Foreskin melanocyte (primary cell): ENCODE measurements at places on chromosomes 2 and 18.

DNA sequence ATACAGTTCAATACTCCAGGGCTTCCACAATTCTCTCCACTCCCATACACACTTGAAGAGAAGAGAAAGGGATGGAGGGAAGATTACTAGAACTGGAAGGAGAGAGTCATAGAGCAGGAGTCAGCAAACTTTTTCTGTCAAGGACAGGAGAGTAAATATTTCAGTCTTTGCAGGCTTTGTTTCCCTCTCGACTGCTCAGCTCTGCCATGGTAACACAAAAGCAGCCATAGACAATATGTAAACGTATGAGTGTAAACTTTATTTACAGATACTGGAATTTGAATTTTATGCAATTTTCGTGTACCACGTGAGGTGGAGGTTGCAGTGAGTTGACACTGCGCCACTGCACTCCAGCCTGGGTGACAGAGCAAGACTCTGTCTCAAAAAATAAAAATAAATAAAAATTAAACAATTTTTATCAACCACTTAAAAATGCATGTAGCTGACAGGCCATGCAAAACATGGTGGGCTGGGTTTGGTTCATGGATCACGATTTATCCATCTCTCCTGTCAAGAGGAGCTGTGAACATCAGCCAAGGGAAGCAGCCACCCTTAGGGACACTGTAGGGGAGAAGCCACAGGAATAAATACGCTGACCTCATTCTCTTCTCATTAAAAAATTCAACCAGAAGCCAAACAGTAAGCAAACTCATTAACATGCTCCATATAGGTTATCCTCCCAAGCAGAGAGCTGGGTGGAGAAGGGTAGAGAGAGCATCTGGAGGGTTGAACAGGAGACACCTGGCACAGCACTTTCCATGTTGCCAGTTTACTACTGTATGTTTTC, 266.4 kb upstream of the FN1 start:
- no peak for DNase-seq

DNA sequence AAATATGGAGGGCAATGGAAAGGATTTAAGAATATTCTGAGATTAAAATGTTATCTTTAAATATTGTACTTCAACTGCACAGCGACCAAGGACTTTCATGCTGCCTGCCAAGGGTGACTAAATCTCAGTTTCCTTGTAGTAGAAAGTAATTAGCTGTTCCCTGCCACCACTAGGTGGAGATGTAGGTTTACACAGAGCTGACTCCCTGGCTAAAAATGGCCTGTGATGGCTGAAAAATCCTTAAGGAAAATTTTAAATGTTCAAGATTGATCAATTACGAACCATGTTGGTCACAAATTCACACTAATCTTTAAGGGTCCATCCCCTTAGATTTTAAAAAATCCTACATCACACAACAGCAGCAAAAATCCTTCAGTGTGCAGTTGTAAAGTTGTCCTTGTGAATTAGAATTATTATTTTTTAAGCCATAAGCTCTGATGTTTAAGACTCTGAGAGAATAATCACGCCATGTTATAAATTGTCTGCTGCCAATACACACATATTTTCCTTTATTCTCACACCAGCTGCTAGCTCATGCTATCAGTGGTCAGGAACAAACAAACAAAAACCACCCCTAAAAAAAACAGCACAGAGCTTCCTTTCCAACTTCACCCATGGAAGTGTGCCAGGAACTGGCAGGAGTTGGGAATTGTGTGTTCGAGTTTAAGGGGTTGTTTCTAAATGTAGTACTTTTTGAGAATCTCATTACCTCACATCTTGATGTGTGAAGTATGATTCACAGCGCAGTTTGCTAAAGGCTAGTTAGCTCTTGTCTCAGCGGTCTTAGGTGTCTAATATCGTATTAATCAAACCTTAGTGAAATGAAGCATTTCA, 399.8 kb downstream of the TMEM182 start:
- peak; percentile 32 for DNase-seq

- DNase-seq = no peak
Observed at GRCh38 chr2:187819624-187820023, 265.4 kb upstream of the TFPI start.

DNA sequence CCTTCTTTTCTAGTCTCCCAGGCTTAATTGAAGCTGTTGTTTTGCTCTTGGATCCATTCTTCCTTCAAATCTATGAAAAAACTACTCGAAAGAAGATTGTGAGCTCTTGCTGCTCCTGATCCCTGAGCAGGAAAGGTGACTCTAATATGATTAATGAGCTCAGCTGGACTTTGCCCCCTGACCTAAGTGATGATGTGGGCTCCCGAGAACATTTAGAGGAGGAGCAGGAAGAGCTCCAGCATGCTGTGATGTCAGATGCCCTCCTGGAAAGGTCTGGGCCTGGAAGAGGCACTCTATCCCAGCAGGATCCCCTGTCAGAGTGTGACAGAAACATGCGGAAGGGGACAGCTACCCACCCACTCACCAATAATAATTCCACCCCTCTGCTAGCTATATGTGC, 117.9 kb upstream of the PELI1 start:
- DNase-seq = no peak

- no peak for DNase-seq
Observed at GRCh38 chr2:151526572-151527090, 116.9 kb downstream of the RIF1 start.

DNA sequence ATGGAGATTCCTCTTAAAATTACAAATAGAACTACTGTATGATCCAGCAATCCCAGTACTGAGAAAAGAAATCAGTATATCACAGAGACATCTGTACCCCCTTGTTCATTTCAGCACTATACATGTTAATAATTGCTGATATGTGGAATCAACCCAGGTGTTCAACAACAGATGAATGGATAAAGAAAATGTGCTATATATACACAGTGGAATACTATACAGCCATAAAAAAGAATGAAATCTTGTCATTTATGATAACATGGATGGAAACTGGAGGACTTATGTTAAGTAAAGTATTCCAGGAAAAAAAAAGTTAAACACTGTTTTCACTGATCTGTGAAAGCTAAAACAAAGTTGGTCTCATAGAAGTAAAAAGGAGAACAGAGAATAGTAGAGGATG, 124.7 kb downstream of the TAF4B start:
- DNase-seq = no peak

DNA sequence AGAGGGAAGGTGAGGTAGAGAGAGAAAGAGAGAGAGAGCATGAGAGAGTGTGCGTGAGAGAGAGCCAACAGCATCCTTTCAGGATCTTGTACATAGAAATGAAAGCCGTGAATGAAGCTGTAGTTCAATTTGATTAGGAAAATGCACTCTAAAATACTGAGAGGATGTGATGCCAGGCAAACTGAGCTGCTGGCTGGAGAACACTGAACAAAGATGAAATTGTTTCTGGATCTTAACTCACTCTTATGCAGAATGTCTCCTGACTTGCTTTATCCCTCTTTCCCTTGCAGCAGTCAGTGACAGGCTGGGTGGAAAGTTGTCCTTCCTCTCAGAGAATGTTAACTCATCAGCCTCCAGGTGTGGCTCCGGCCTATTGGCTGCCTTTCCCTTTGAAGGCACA, 10.7 kb downstream of the LYPD1 start:
- DNase-seq = peak; percentile 76

DNA sequence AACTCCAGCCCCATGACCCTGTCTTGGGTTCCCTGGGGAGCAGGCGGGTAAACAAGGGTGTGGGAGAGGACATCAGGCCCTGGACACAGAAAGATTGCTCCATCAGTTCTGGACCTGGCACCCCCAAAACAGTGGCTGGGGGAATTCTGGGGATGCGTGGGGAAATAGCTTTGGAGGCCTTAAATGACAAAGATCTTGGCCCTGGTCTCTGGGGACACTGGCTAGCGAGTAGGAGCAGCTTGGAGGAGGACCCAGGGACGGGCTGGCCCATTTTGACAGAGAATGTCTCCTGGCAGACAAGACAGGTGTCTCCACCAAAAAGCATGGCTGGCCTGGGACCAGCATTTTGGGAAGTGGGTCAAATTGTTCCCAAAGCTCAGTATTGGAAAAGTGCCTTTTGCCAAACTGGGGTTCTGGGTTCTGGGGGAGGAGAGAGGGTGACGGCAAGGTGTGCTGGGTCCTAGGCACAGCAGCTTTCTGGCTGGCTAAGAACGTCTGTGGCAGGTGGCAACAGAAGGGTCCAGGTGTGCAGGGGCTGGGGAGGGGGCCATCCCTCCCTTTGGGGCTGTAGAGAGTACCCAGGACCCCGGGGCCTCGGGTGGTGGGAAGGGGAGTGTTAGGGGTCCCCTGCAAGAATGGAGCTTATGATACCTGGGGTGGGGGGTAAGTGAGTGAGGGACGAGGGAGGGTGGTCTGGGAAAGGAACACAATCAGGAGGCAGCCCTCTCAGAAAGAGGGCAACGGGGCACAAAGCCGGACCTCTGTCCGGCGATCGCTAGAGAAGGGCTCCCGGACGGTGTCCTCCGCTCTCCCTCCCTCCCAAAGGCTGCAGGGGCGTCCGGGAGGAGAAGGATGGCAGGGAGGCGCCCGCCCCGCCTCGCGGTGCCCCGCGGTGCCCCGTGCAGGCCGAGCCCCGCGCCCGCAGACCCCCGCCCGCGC, 556 bp downstream of the CYRIA start:
- no peak for DNase-seq

DNA sequence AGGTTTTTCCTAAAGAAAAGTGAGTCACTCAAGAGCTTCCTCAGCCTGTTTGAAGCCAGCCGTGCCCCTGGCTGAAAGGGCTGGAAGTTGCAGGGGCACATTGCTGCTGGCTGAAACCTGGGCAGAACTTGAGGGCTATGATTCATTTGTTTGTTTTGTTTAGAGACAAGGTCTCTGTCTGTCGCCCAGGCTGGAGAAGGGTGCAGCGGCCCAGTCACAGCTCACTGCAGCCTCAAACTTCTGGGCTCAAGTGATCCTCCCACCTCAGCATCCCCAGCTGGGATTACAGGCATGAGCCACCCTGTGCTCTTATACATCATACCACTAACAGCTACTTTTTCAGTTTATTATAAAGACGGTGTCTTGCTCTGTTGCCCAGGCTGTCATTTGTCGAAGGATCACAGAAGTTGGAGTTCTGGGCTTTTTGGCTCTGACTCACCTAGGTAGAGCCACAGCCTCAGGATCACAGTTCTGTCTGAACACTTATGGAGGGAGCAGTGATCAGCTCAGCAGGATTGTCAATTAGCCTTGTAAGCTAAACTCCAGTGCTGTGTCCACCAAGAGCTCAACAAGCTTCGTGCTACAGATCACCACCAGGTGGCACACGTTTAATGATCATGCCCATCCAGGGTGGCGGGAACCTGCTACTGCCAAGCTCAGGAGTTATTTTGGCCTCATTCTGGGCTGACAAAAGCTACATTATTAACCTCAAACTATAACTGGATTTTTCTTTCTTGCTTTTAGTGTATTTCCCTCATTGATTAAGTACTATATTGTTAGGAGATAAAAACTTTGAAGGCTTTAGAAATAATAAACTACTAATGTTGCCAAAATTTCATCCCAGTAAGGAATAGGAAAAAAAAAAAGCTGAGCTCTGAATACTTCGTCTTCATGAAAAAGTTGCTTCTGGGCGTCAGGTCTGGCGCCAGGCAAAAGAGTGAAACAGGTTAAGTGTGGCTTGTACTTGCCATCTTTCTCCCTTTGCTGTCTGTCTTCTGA, 57.9 kb downstream of the ARHGEF33 start:
- DNase-seq = peak; percentile 76

- DNase-seq = no peak
Observed at GRCh38 chr18:77098029-77098428, 34.6 kb downstream of the MBP start.

DNA sequence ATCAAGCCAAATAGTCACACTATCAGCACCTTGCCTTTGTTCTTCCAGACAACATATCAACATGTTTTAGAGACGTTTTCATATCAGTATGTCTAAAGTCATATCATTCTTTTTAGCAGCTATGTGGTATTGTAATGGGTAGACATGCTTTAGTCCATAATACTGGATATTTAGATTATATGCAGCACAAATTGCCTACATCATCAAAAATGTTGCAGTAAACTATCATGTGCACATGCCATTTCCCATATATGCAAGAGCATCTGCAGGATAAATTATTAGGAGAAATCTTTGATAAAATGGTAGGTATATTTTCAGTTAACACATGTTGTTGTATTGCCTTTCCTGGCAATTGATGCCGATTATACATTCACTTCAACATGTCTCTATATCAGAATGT, 636.5 kb downstream of the XIRP2 start:
- DNase-seq = no peak

DNA sequence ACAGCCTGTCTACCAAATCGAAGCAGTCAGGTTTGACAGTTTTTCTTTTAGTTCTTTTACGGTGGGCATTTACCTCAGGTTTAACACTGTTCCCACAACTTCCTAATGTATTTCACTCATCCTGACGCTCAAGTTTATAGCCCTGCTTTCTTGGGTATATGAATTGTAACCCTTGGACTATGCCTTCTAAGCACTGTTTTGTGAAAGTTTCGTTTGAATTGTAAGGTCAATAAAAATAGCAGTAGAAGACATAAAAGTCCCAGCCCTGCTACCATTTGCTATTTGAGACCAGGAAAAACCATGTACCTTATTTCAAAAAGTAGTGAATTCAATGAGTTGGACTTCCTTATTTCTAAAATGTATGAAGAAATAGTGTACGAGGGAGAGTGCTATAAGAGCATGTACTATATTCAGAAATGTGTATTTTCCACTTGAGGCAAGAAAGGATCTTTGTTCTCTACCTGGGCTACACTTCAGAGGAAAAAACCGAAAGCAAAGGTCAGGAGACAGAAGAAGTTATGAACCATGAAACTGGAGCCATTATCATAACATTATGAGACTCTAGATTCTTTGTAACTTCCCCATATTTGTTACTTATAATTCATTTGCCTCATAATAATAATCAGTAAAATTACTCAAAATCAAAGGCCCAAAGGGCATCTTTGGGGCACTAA, 1.9 kb upstream of the ZC3H15 start:
- DNase-seq = no peak

- DNase-seq = no peak
Observed at GRCh38 chr18:73756256-73757091, 391.2 kb downstream of the FBXO15 start.

DNA sequence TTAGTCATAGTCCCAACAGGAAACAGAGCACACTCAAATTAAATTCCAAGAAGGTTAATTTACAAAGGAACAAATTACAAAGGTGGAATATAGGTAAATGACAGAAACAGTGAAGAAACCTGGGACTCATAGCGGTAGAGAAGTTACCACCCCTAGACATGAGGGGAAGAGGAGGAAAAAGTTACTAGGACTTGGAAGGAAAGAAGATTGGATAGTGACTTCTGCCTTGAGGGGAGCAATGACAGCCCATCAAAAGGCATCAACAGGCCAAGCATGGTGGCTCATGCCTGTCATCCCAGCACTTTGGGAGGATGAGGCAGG, 2.4 kb upstream of the PDE11A start:
- no peak for DNase-seq

- no peak for DNase-seq
Observed at GRCh38 chr2:220001751-220002150, 374.3 kb downstream of the SLC4A3 start.

DNA sequence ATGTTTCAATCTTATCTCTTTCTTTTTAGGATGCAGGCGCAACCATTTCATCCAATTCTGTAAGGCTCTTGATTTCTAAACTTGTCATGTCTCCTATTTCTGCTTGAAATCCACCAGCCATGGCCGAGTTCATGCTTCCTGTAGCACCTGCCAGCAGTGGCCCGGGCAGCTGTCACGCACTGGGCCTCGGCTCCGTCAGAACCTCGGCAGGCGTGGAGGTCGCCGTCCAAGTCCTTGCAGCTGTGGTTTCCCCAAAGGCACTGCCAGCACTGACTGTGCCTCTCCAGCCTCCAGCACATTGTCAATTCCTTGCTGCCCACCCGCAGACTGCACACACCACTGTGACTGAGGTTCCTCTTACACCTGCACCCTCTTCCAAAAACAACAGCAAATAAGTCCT, 188.7 kb upstream of the SALL3 start:
- DNase-seq = no peak

- DNase-seq = no peak
Observed at GRCh38 chr2:62741127-62741526, 35.6 kb downstream of the EHBP1 start.
